ENCODE measurements at places on chromosomes 3 and 15.

- DNase-seq: no peak
Measured at GRCh38 chr3:171703144-171703543, 107.1 kb downstream of the PLD1 start.

DNA sequence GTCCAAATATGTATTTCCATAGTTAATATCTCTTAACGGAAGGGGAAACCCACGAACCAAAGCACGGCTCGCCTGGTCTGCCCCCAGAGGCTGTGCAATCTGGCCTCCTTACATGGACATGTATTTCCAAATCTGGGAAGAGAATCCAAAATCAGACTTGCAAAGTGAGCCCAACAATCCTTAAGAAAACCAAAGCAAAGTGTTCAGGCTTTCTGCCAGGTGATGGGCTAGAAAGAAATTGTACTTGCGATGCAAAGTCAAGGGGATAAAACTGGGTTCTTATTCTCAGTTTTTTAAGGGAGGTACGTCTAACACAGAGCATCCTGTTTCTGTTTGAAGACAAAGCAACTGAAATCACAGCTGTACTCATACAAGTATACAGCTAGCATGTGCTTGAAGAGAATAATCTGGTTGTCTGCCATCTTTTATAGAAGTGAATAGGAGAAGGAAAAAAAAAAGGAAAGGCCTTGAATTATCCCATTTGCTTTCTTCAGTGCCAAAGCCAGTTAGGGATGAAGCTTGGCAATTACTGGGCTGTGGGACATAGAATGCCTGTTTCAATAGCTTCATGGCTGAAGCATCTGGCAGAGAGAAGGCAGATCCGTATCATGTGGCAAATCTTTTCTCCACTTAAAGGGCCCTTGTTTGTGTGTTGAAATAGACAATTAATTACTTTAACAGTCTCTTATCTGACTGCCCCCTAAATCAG lies 48.4 kb downstream of the LRIG1 start:
- DNase-seq: no peak

DNA sequence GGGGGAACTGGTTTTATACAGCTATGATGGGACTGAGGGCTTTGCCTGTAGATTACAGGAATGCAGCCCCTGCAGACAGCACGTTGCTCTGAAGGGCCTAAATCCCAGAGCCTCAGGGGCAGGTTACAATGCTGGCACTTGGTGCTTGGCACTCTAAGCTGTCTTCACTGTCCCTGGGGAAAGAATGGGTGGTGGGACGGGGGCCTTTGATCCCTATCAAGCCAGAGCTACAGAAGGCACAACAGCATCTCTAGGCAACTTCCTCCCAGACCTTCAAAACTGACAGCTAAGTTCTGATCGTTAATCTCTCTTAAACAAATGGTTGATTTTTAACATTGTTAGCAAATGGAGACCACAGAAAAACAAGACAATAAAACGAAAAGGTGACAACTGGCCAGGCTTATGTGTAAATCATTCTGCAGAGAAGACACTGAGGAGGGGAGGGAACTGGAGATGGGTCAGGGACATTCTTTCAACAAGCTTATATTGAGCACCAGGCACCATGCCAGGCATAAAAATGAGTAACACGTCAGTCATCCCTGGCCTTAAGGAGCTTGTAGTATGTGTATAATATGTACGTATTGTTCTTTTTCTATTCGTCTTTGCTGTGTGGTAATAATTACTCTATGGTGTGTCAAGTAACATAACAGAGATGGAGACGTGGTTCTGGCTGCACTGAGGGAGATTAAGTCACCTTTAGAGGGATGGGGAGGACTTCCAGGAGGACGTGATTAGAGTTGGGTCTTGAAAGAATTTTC lies 49.1 kb downstream of the CA12 start:
- DNase-seq: peak; percentile 82

DNA sequence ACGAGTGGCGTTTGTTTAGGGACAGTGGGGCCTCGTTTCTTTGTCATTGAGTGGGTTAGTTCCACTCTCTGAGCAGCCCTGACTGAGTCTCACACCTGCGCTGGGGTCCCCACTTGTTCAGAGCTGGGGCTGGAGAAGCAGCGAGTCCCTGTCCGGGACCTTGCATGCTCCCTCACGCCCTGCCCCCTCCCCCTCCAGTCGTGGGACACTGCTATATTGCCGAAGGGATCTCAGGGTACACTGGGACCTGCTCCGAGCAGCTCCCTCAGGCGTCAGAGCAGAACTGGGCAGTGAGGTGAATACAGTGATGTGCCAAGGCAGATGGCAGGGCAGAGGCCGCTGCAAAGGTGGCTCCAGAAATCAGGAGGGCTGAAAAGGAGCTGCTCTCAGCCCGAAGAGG lies 59.9 kb upstream of the KLF13 start:
- no peak for DNase-seq

- DNase-seq: no peak
Measured at GRCh38 chr15:94532226-94532625, 300.9 kb downstream of the MCTP2 start.

DNA sequence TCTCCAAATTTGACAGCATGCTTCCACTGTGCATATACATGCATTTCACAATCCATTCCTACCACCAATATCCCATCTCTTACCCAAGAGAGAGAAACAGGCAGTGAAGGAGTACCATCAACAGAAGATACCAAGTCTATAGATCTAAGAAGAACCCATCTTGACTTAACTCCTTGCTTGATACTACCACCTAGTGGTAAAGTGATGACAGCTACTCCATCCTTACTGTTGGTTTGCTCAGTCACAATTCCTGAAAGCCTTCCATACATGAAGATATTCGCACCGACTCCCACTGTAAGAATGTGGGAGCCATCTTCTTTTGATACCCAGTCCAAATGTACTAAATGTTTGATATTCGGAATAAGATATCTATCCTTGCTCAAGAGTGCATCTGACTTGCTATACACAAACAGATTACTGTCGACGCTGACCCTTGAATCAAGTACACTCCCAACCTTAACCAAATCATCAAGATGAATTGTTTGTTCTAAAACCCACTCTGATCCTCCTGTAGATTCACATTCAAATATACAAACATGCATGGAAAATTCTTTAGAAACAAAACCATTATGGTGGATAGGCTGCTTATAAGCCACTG lies 123.1 kb downstream of the DMXL2 start:
- DNase-seq: peak; percentile 36

- DNase-seq: peak; percentile 52
Measured at GRCh38 chr15:65083262-65083701, 6.7 kb downstream of the KBTBD13 start.

DNA sequence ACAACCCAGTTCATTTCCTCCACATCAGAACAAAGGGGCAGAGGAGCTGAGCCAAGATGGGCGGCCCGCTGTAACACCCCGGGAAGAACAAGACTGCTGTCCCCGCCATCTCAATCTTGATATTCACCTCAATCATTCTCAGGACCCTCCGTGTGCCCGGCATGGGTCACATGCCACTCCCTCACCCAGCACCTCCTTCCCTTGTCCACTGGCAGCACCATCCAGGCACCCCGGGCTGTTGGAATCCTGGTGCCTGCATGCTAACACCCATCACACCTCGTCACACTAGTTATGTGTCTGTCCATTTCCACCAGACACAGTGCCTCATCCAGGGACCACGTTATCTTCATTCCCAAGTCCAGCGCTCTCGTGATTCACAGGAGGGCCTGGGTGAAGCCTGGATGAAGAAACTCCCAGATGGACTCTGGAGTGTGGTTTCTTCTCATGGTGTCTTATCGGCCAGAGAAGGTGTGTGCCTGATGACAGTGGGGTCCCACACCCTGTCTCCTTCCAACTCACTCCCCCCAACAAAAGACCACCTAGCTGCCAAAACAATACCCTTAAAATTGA lies 16.7 kb downstream of the MEGF11 start:
- DNase-seq: no peak

Data from hepatic stellate cell (primary cell).